Suppressor macrophage treated with lipopolysaccharide for 1 hour (primary cell): ENCODE measurements at places on chromosomes 13 and 19.

DNA sequence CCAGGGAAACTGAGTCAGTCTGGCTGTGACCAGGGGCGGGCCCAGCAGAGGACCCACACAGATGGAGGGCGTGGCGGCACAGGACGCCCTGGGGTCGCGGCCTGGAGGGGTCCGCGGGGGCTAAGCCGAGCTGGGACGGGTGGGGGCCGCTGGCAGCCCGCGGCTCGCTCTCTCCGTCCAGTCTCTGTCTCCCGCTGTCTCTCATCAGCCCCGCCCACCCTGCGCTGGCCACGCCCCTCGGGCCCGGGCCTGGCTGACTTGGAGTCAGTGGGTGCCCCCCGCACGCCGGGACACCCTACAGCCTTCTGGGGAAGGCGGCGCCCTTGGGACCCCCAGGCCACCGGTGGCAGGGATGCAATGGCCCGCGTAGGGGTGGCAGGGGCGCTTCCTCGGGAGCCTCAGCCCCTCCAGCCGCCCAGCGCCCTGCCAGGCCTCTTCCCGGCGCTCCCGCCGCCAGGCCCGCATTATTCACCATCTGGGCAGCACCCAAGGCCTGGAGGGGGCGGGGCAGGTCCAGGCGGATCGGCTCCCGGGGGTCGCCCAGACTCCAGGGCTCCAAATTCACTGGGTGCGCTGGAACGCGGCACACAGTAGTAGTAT lies at the start of gene TBXA2R:
Gene TBXA2R, minus strand, starts transcription at position 186 of the 600 bp plus-strand sequence. CDS start 6,241 bp downstream, outside the sequence.
- DNase-seq: peak; percentile 50

DNA sequence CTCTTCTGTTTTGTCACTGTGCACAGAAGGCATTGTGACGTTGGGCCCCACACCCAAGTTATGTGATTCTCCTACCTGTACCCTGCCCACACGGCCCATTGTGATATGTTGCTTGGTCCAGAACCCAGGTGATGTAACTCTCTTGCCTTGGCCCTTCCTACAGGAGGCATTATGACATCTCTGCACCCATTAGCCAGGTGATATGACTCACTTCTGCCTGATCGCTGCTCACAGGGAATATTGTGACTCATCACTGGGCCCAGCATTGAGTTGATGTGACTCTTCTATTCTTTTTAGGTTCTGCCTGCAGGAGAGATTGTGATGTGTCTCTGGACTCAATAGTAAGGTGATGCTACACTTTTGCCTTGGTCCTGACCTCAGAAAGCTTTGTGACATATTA lies 65.4 kb upstream of the ZNF91 start:
- no peak for DNase-seq

DNA sequence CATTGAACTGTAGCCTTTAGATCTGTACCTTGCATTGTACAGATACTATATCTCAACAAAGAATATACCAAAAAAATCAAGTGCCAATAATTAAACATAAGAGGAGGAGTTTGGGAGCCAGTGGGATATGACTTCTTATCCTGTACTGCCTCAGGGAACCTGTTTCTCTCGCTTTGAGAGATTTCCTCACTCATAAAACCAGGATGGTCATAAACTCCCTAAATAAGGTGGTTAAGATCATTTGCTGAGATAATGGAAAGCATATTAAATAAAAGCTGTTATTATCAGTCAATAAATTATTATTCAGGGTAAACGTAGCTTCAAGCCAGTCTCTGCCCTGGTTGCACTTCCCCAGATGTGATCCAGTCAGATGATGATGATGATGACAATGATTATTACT lies 17.0 kb downstream of the OPA3 start:
- DNase-seq: no peak

DNA sequence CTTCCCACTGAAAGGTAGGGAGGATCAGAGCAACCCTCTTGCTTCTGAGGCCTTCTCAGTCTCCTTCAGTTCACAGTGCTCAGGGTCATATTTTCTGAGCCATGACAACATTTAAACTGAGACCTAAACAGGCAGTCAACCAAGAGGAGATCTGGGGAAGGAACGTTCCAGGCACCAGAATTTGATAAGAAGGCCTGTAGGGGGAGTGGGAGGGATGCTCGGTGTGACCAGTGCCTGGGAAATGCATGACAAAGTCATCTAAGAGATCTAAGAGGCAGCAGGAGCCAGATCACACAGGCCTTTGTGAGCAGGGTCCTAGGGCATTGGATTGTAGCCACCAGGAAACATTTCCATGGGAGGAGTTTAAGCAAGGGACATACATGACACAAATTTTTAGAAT lies 71.6 kb downstream of the SHISA2 start:
- DNase-seq: peak; percentile 6

GRCh38 chr13:100394005-100394695 lies 194.4 kb downstream of the GGACT start:
- no peak for DNase-seq

- no peak for DNase-seq
These were observed 373.0 kb downstream of the COG6 start for GRCh38 chr13:40028446-40028845.

GRCh38 chr13:113897966-113898365 lies 34.1 kb upstream of the GAS6 start:
- DNase-seq: no peak

DNA sequence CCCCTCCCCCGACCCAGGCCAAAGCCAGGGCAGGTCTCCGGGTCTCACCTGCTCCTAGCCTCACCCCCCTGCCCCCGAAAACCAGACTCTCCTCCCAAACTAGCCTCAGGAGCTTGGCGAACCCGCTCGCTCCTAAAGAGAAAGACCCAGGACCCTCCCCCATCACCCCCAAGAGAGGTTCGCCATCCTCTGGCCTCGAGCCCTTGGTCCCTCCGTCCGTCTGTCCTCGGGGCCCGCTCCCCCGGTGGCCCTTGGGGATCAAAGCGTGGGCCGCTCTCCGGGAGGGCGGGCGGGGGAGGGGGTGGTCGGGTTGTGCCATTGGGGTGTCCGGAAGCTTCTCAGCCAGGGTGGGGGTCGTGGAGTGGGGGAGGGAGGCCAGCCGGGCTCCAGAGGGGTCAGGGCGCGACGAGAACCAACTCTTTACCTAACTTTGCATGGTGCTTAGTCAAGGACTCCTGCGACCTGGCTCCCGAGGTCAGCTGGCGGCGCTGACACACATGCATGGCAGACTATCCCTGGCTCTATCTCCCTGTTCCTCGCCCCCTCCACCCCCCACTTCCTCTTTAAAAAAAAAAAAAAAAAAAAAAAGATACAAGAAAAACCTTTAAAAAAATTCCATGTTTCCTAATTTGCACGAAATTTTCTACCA lies 15.6 kb downstream of the SMIM24 start:
- peak; percentile 36 for DNase-seq

GRCh38 chr13:26247011-26247410 lies 6.9 kb upstream of the CDK8 start:
- DNase-seq: no peak

GRCh38 chr19:18253716-18254115 lies 20.5 kb downstream of the IQCN start:
- DNase-seq: no peak

GRCh38 chr19:49911381-49912145 lies 14.9 kb upstream of the IL4I1 start:
- DNase-seq: peak; percentile 92

- no peak for DNase-seq
These were observed 54.5 kb downstream of the RASA3 start for GRCh38 chr13:114077933-114078325.

DNA sequence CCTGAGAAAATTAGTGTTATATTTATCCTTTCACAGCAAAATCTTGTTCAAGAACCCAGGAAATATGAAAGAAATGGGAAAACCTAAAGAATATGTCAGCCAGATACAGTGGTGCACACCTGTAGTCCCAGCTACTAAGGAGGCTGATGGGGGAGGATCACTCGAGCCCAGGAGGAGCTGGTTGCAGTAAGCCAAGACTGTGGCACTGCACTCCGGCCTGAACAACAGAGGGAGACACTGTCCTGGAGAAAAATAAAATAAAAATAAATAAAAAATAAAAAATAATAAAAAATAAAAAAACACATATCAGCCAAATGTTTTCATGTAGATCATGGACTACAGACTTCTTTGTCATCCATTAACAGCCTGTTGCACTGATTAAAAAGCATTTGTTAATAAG lies 244.8 kb upstream of the KLHL1 start:
- no peak for DNase-seq

DNA sequence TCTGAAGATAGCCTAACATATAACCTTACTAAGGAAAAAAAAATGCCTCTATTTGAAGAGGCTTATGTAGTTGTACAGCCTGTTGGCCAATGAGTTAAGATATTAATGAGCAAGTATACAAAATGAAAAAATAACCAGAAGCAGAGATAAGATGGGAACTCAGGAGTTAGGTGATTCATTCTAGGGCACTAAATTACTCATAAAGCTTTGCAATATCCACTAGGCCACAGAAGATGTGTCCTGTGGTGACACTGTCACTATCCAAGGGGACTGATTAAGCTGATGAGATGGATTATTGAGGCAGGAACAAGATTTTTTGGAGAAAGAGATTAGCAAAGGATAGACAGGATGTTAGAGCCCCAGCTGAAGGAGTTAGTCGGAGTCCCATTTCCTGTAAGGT lies 99.6 kb downstream of the LIG4 start:
- no peak for DNase-seq

GRCh38 chr13:85806553-85807175 lies 7.4 kb upstream of the SLITRK6 start:
- DNase-seq: peak; percentile 70

DNA sequence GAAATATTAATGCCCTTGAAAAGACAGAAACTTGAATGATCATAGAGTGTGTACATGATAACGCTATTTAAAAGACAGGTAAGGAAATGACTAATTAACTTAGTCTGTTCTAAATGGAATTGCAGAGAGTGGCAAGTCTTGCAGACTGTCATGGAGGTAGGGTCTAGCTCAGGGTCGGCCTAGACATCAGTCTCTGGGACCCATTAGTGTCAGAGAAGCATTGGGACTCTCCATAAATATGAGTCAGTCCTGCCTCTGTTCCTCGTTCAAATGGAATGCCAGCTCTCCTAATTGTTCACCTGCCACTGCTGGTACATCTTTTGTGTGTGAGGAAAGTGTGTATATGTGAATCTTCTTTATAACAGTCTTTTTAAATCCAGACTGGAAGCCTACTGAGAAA lies 28.0 kb downstream of the PCDH20 start:
- DNase-seq: no peak

- no peak for DNase-seq
These were observed 17.7 kb downstream of the GNA15 start for GRCh38 chr19:3153286-3154230.

DNA sequence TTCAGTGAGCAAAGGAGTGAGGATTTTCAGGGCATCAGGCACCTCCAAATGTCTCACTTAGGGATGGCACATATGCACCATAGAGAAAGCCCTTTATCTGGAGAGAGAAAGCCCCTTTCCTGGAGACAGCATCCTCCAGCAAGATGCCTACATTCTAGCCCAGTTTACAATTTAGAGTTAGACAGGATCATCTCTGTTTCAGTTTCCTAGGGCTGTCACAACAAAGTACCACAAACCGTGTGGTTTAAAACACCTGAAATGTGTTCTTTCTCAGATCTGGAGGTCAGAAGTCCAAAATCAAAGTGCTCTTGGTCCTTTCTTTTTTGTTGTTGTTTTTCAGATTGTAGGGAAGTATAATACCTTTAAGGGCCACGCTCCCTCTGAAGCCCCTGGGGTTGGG lies 61.8 kb downstream of the MBNL2 start:
- no peak for DNase-seq

GRCh38 chr13:50082426-50083281 lies 67.4 kb downstream of the KCNRG start:
- peak; percentile 60 for DNase-seq

DNA sequence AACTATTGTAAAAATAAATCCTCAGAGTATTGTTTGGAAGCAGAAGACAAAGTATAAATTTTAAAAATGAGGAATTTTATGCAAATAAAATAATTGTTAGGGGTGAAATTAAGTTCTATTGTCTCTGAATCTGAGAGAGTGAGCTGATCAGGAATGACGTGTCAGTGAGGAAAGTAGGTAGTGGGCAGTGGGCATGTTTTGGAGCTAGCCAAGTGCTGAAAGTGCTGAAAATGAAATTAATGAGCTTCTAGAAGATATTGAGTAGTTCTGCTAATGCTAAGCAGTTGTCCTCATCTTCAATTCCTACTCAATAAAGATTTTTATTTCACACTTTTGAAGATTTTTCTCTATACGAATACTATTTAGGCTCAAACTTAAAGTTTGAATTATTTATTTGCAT lies 1167.8 kb upstream of the PCDH20 start:
- DNase-seq: no peak

DNA sequence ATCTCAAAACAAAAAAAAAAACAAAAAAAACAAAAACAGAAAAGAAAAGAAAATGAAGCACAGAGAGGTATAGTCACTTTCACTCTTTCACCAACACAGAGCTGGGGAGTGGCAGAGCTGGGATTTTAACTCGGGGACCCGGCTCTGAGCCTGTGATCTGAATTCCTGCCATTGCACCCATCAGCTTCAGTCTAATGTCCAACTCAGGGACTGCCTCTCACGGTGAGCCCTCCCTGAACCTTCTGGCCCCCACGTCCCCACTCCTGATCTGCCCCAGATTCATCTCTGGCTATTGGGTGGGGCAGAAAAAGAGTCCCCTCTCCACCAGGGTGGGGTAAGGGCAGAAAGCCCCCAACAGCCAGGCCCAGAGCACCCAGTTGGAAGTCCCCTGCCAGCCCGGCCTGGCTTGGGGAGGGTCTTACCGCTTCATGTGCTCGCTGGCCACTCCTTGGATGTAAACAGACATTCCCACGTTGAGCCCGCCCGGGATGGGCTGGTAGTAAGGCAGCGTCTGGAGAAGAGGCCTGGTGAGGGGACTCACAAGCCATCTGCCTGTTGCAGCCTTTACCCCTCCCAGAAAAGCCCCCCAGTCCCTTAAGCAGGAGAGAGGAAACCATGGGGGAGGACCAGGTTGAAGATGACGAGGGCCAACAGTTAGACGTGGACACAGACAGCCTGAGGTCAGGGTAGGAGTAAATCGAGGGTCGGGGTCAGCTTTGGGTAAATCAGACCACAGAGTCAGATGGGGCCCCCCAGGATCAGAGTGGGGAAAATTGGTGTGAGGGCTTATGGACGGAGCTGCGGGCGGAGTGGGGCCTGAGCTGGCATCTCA lies 520 bp downstream of the LGALS4 start:
- no peak for DNase-seq

DNA sequence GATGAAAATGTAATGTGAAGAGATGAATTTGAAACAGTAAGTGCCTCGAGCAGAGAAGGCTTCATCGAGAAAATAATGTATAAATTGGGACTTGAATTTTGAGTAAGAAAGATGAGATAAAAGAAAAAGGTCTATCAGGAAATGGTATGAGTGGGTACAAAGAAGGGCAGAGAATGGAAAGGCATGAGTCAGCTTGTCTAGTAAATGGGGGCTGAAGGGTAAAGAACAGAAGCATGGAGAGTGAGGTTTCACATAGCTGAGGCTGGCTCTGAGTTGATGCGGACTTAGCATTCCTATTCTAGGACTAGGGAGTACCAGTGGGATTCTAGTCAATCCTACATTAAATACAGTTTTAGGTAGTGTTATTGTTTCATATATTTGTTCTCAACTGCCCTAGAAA lies 85.8 kb downstream of the ZC3H13 start:
- DNase-seq: no peak

GRCh38 chr19:4707956-4708650 lies 15.5 kb downstream of the DPP9 start:
- DNase-seq: no peak

- DNase-seq: no peak
These were observed 34.4 kb downstream of the PEPD start for GRCh38 chr19:33486936-33487811.
